Lower lobe of right lung (tissue), 2 donors: ENCODE measurements at places on chromosomes 12 and 14. TPM values are rescaled to one million over a fixed set of nuclear protein-coding genes. Genes with fewer than 3 reads are reported as not detected.

Gene STYK1
- 0.53 TPM for total RNA-seq

Gene BAG5
- total RNA-seq: 29.8 TPM

Gene TMPO
- total RNA-seq: 61.7 TPM

Gene PMEL
- 1.2 TPM for total RNA-seq

Gene PRIM1
- 7.7 TPM for total RNA-seq

Gene DNM1L
- total RNA-seq: 40.9 TPM

Gene GCH1
- total RNA-seq: 12.7 TPM

Gene AQP6
- 0.09 TPM for total RNA-seq

Gene RNASE2
- 6.0 TPM for total RNA-seq

Gene INHBE
- total RNA-seq: not detected

Gene BCAT1
- total RNA-seq: 50.6 TPM

Gene TMEM116
- total RNA-seq: 21.1 TPM

Gene PPP1R1A
- total RNA-seq: not detected

Gene PTPRQ
- 7.8 TPM for total RNA-seq

Gene AMHR2
- total RNA-seq: 1.2 TPM

Gene PEBP1
- 194 TPM for total RNA-seq
